Kasumi-1 (cell line): ENCODE measurements at places on chromosomes 3 and 15.

DNA sequence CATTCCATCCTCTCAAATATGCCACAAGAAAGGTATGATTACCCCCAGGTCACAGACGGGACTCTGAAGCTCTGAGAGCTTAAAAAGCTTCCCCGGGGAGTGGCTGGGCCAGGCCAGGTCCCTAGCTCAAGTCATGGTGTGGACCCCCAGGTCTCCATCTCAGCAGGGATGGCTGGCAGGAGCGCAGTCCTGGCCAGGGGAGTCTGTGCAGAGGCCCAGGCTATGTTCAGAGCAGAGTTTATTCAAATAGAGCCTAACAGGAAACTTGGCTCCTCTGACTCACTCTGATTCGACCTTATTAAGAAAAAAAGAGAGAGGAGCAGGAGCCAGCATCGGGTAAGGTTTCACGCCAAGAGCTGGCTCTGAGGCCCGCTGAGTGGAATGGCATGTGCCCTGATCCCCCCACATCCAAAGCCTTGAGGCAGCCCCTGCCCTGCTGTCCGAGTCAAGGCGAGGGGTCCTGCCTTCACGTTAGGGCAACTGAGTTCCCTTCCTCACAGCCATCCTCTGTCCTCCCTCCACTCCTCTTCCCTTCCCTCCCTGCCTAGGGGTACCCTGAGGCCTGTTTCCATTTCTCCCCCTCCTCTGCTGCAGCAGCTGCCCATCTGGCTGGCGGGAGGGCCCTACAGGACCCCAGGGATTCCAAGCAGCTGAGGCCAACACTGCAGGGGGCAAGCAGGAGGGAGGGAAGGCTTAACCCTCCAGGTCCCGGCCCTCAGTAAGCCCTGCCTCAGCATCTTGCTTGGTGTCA lies 1.9 kb upstream of the LOXL1 start:
- no peak for DNase-seq

- no peak for DNase-seq
Measured at GRCh38 chr3:52978109-52978754, 67.6 kb downstream of the SFMBT1 start.

- no peak for DNase-seq
Measured at GRCh38 chr3:131360191-131360755, 21.3 kb upstream of the NUDT16 start.

GRCh38 chr3:12716605-12717151 lies 42.4 kb downstream of the TMEM40 start:
- no peak for DNase-seq

DNA sequence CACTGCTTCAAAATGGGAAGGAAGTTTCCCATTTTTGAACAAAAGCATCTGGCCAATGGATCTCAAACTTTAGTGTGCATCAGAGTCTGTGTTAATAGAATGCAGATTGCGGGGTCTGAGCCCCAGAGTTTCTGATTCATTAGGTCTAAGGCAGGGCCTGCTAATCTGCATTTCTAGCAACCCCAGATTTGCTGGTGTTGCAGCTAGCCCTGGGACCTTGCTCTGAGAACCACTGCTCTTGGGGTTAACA lies 30.7 kb upstream of the USP3 start:
- no peak for DNase-seq

- peak; percentile 46 for DNase-seq
Measured at GRCh38 chr15:73127302-73127936, 75.2 kb downstream of the NEO1 start.

DNA sequence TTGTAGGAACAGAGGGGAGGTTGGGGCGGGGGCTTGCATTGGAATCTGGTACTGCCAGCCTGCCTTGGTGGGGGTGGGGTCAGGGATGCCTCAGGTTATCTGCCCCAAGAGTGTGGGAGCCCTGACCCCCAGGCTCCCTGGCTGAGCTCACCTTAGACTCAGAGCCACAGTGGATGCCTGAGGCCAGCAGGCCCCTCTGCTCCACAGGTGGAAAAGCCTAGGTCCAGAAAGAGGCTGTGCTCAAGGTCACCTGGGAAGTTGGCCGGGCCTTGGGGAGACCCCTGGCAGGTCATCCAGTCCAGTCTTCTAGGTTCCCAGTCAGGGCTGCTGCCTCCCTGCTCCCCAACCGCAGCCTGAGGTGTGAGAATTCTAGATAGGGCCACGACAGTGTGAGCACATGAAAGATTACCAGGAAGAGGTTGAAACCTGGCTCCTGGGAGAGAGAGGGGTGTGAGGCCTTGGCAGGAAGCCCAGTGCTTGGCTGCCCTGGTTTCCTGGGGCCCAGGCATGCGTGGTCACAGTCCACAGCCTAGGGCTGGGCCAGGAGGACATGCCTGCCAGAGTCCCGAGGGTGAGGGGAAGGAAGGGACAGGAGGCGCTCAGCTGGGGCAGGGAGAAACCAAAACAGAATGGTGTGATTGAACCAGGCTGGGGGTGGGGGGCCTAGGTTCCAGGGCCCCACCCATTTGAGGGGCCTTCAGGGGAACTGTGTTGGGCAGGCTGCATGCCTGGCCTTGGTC lies 4.9 kb downstream of the HDAC11 start:
- peak; percentile 49 for DNase-seq

DNA sequence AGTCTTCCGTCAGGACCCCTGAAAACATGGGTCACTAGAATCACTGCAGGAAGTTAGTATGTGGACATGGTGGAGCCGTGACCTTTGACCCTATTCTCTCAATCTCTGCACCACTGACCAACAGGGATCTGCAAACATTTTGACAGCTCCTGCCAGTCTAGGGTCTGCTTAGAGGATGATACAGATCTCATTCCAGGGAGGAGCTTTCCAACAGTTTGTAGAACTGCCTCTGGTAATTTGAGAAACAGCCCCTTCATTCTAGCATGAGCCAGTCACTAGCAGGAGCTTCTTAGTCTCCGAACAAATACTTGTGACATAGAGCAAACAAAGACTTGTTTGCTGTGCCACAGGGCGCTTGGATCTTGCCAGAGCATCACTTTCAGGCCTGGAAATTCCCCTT lies 270.3 kb upstream of the CFAP20DC start:
- no peak for DNase-seq

DNA sequence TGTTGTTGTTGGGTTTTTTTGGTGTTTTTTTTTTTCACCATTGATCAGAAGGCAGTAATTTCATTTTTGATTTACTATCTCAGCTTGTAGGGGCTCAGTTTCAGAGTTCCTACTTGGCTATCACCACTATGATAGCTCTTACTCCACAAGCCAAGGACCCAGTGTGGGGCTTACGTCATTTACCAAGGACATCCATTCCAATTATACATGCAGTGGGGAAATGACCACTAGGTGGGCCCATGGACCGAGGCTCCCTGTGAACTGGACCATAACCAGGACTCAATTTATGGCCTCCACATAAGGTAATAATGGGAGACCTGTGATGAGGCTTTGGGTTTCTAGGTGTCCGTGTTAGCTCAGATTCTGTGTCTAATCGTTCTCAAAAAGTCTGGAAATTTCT lies 67.5 kb upstream of the CACNA1D start:
- no peak for DNase-seq

- DNase-seq: no peak
Measured at GRCh38 chr3:47000198-47000815, 20.8 kb downstream of the NBEAL2 start.

GRCh38 chr15:81544385-81544784 lies 170.4 kb upstream of the TMC3 start:
- DNase-seq: no peak

DNA sequence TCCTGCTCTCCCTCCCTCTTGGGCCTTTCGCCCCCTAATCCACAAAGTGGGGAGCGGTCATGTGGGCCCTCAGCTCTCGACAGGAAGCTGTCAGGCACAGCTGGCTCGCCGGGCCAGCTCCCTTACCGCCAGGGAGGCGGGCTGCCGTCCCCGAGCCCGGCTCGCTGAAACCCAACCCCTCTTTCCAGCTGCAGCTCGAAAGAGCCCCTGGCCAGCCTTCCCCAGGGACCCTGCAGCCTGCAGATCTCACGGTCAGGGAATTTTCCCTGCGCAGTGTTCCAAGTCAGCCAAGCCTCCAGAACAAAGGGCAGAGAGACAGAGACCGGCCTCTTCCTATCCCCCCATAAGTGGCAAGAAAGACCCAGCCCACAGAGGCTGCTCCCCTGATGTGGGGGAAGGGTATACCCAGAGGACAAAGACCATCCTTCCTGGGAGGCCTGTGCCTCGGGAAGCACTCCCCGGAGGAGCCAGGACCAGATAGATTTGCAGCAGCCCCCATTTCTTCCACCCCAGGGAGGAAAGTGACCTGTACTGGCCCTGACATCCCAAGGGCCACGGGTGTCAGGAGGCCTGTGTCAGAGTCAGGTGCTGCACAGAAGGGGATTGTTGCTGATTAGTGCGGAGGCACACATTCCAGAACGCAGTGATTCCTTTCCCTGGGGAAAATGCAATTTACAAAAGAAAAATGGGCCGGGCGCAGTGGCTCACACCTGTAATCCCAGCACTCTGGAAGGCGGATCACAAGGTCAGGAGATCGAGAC lies 32.6 kb downstream of the MAGEF1 start:
- DNase-seq: no peak
